IPS-NIHi11 (cell line): ENCODE measurements at places on chromosomes 5 and 9.
A peak's percentile ranks its signal among the peaks of the same experiment; 100 is the strongest.

GRCh38 chr9:119781886-119782285, 412.7 kb upstream of the BRINP1 start:
- DNase-seq, result no peak

DNA sequence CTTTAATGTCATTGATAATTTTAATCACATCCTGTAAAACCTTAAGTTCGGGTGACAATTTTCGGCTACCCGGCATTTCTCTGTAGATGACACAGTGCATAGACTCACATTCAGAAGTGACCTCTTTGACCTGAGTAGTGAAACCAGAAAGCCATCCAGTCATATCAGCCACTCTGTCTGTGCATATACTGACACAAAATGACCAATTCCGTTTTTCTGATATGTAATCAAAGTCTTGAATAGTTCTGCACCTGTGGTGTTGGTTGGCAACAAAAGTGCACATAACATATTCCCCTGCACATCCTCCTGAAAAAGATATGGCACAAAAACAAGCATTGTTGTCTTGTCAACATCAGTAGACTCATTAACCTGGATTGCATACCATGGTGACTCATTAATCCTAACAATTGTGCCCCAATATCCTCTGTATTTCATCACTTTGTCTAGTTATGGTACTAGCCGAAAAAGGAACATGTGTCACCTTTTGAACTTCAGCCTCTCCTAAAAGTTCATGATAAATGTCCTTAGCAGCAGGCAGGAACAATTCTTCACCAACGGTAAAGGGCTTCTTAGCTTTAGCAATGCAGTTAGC, 4.6 kb upstream of the HNRNPA0 start:
- no peak for DNase-seq

GRCh38 chr5:62376064-62376463, 27.6 kb downstream of the DIMT1 start:
- DNase-seq, result no peak

DNA sequence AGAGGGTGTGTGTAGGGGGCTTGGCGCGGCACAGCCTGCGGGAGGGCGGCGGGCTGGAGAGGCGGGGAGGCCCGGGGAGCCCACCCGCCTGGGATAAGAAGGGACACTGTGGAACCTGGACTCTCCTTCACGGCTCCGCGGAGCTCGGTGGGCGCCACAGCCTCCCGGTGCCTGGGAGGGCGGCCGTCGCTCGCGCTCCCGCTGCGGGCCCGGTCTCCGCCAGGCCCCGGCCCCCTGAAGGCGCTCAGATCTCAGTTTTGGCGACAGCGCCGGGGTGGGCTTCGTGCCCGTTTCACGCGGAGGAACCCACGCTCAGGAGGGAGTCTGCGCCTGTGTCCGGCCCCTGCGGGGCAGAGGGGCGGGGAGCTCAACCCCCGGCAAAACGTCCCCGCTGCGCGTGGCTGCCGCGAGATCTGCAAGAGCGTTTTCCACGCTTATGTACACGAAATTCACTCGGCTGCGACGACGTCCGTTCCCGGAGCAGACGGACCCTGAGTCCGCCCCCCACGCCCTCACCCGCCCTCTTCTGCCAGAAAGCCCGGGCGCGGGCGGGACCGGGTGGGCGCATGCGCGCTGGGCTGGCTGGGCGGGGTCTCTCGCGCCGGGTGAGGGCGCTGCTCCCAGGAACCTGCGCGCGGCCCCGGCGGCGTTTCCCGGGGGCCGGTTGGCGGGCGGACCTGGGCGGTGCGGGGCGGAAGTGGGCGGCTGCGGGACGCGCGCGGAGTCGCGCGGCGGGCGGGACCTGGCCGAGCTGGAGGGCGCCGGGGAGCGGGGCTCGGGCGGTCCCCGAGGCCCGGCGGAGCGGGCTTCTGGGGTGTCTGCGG, at the start of gene NELFB:
Gene NELFB, plus strand, starts transcription at position 704 of the 824 bp plus-strand sequence.
- peak; percentile 100 for DNase-seq

DNA sequence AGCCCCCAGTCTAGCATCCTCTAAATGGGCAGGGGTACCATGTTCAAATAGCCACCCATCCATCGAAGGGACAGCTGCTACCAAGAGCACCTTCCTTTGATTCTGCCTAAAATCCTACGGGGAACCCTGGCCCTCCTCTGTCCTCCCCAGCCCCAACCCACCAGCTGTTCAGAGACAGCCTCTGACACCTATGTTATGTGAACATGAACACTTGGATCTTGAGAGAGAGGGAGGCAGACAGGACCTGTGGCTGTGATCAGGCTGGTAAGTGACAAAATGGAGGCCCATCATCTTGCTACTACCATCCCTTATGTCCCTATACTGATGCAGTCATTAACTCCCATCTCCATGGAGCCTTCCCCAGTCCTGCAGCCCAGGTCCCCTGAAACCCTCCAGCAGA, 8.2 kb downstream of the SLC23A1 start:
- no peak for DNase-seq

DNA sequence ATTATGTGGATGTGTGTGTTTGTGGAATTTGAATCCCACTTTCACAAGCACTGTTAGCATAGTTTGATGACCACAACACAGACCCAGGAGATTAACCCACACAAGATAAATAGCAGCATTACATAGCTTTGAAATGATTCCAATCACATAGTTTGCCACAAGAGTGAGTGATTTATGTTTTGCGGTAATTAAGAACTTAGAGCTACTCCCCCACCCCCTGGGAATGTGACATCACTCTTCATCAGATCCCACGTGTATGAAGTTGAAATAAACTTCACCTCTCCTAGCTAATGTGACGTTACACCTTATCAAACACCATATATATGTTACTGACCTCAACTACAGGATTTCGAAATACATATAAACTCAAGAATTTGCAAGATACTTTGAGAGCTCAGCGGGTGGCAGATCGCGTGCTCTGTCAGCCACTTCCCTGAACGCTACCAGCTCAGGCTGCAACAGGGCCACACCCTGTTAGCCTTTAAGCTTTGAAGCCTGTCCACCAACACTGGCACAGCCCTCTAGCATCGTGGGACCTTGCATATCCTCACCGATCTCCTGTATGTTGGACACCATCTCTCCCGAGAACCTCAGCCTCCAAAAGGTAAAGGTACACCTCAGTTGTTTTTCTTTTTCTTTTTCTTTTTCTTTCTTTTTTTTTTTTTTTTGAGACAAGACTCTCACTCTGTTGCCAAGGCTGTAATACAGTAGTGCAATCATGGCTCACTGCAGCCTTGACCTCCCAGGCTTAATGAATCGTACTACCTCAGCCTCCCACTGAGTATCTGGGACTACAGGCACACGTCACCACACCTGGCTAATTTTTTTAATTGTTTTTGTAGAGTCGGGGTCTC, 1.7 kb upstream of the AGTPBP1 start:
- DNase-seq, result peak; percentile 13

GRCh38 chr9:38311382-38312270, 80.9 kb upstream of the ALDH1B1 start:
- DNase-seq, result peak; percentile 61

DNA sequence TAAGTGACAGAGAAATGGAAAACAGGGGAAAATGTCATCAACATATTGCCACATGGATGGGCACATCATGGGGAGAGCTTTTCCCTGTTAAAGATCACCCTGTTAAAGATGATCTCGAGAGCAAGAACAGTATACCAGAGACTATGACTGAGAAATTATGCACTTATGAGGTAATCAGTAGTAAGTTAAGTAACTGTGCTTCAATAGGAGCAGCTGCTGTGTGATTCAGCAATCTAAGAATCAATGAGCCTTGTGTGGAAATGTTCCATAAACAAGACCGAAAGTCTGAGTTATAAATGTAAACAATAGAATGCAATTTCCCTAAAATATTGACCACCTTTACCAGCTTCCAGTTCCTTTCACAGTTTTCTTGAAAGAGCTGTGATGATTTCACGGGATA, 582.3 kb downstream of the CAAP1 start:
- no peak for DNase-seq

GRCh38 chr9:94498801-94499453, 56.0 kb upstream of the PCAT7 start:
- no peak for DNase-seq

DNA sequence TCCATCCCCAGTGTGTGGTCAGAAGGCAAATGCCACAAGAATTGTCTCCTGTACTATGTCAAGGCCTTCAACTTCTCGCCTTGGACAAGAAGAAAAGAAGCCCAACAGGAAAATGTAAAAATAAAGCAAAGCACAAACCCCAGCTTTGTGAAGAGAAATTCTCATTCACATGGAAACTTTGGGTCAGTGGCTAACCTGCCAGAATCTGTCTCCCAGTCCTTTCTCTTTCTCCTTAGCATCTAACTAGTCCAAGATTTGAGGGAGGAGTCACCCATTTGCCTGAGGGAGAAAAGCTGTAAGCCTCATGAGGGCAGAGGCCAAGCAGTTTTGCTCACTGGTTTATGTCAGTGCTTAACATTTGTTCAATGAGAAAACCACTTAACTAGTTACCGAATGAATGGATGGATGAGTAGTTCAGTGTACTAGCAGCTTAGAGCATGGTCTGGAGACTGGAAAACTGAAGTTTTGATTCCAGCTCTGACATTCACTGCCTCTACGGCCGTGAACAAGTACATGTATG, 36.0 kb downstream of the ADAM19 start:
- no peak for DNase-seq

DNA sequence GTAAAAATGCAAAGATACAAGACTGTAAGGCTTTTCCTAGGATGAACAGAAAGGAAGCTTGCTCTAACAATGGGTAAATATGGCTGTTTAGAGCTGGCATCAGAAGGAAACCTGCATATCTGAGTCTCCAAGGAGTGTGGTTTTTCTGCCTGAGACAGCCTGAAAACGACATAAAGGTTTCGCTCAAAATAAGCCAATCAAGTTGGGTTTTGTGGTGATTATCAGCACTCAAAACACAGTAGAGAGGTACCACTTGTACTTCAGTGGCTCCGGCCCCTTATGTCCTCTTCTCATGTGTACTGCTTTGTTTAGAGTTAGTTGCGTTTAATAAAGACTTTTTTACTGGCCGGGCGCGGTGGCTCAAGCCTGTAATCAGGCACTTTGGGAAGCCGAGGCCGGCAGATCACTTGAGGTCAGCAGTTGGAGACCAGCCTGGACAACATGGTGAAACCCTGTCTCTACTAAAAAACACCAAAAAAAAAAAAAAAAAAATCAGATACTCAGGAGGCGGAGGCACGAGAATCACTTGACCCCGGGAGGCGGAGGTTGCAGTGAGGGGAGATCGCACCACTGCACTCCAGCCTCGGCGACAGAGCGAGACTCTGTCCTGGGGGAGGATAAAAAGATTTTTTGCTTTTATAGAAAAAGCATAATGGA, 39.4 kb downstream of the KLF9 start:
- DNase-seq, result no peak

- DNase-seq, result peak; percentile 74
These were observed 79.4 kb downstream of the ZNF366 start for GRCh38 chr5:72427488-72428437.

DNA sequence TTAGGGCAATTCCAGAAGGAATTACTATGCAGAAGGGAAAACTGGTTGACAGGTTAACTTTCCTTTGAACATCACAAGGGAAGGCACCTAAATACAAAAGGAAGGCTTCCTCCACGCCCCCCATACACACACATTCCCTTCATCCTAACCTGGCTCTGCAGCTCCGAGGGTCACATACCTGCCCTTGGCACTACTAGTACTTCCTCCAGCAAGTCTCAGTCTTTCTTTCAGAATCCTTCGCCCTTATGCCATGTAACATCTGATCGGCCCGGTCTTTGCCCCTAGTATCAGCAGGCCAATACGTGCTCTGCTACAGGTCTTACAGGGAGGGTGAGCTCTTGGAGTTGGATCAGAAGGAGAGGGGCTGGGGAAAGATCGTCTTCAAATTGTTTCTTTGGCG, 1.6 kb upstream of the MARCHF6 start:
- DNase-seq, result no peak

- no peak for DNase-seq
These were observed 70.9 kb upstream of the KLF9 start for GRCh38 chr9:70485273-70485858.

GRCh38 chr5:177994561-177995190, 1.4 kb downstream of the PROP1 start:
- DNase-seq, result peak; percentile 5

DNA sequence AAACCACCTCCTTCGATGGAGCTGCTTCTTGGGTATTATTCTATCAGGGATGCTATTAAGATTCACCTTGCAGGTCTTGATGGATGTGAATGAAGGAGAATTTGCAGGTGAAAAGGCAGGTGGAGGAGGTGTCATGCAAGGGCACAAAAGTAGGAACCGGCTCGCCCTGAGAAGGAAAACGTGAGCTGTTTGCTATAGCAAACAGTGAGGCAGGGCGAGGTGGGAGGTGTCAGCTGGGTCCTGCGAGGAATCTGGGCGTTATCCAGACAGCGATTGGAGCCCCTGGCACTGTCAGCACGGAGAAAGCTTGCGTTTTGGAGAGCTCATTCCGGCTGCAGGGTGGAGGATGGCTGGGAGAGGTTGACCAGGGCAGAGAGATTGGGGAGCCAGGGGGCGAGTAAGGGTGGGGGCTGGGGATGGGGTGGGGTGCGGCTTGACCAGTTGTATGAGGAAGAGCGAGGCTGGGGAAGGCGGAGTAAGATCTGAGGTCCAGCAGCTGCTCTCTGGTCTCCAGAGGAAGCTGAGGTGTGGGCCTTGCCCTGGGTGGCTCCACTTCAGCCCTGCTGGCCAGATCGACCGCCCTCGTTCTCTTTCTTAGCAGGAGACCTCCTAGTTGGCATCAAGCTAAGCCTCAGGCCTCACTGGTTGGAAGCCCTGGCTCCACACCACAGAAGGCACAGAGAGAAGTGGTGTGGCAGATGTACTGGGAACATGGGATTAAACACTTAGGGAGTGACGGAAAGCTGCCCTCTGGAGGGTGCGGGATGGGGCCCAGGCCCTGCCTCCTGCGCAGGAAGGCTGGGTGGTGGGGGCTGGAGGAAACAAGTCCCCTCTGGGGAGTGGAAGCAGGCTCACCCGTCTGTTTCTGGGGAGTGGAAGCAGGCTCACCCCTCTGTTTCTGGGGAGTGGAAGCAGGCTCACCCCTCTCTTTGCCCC, 54.7 kb upstream of the NEURL1B start:
- peak; percentile 56 for DNase-seq

DNA sequence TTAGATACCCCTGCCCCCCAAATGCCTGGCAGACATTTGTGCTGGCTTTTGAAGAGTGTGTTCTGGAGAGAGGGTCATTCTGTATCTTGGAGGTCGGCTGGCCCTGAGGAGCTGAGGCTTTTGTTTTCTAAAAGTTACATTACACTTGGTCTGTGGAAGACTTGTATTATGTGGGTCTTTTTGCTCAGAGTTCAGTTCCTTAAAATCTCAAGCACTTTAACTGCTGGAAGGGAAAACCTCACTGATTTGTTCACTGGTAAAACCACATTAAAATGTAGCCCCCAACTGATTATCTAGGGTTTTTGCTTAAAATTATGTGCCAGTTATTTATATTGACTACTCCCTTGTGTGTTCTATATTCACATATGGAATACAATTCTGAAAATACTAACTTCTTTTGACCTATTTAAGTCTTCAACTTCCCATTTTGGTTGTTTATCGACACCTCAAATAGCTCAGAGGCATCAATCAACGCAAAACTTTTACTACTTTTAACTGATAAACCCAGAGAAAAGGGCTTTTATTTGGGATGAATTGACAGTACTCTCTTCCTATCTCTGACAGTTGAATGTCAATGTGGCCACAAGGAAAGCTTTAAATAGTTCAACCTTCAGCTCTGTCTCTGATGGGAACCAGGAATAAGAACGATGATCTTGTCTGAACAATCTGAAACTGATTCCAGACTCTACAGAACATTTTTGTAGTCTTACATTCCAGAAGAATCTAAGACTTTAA, 54.0 kb upstream of the MAP3K1 start:
- no peak for DNase-seq

GRCh38 chr5:40266952-40267351, 412.8 kb upstream of the PTGER4 start:
- no peak for DNase-seq

- no peak for DNase-seq
These were observed 69.6 kb upstream of the ALDH1B1 start for GRCh38 chr9:38322937-38323336.
